ENCODE measurements at places on chromosomes 1 and 21.

DNA sequence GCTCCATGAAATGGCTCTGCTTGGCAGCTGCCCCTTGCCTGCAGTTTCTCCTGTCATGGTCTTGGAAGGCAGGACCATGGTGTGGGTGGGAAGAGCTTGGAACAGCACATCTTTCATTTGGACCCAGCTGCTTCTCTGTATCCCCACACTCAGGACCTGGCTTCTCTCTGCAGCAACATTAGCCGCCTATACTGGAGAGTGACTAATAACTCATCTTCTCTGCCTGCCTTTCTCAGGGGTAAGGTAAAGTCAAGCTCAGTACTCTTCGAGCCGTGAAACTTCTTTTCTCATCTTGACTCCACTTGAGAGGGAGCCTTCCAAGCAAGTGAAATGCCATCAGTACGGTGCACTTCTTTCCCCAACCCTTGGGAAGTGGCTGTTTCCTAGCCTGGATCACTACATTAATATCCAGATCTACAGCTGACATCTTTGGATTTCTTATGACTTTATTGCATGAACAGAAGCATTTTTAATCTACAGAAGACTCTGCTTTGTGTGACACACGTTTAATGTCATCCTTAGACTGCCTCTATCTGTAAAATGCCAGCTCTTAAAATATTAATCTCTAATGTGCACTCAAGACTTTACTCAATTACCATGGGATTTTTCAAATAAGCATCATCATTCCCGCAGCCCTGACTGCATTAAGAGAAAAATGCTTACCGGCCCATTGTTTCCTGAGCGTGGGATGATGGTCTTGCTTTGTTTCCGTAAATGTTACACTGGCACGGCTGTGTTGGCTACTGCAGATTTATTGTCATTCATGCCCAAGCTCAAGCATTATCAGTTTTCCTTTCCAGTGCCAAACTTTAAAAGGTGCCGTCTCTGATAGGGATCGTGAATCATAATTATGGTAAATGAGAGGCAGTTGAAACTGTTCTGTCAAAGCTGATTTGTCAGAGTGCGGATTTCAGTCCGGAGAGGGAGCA, 242.9 kb downstream of the HHAT start:
- DNase-seq, result no peak

DNA sequence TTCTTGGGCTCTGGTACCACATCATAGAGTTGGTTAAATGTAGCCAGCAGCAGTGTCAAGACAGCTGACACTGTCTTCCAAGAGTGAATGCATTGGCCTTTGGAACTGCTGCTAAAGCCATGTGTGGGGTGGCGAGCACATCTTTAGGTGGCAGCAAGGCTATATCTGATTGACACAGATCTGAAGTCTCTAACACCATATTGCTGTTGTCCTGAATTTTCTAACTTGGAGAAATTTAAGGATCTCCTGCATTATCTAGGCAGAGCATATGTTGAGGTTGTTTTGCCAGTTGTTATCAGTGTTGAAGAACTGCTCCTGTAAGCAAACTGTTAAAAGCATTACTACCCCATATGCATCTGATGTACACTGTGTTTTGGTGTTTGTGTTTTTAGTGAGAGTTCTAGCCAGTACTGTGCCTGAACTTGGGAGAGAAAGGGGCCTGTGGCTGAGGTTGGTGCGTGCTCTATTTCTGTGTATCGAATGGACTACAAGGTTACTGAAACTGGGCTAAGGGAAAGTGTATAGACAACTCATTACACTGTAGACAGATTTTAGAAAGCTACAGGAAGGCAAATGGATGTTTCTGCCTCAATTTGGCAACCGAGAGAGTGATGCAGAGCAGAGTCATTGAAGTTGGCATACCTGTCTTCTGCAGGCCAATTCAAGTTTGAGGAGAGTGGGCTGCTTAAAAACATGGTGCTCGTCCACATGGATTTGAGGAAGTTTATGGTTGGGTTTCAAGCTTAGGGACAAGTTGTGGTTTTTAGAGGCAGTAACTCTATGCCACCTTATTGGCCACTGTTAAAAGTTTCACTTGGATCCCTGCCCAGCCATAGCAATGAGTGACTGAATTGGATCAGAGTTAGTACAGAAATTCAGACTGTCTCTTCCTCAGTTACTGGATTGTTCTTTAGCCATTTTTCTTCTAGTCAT, 16.9 kb downstream of the DYRK3 start:
- DNase-seq, result no peak

GRCh38 chr1:176744142-176744541, 281.2 kb downstream of the PAPPA2 start:
- no peak for DNase-seq

DNA sequence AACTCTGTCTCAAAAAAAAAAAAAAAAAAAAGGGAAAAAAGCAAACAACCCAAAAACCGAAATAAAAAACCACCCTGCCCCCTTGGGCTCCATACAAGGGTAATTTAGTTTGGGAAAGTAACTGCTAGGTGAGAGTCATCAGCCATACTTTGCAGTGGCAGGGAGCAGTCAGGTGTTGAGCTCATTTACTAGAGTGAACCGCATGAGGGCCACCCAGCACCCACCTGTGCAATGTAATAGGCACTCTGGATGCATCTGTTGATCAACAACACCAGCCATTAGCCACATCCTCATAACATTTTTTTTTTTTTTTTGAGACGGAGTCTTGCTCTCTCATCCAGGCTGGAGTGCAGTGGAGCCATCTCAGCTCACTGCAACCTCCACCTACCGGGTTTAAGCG, 9.1 kb downstream of the INAVA start:
- no peak for DNase-seq

DNA sequence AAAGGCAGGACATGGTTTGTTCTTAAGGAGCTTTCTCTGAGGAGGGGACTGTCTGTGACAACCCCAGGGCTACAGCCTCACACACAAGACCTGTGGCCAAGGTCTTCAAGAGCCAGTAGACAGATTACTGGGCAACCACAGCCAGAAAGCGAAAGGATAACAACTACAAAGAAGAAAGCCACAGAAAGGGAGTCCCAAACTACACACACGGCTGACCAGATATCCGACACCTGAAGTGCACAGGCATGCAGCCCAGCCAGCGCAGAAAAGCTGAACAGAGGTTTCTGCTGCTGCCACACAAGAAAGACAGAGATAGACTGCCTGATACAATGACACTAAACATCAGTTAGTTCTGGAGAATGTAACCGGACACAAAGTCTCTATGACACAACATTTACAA, 21.4 kb upstream of the NADK start:
- no peak for DNase-seq

DNA sequence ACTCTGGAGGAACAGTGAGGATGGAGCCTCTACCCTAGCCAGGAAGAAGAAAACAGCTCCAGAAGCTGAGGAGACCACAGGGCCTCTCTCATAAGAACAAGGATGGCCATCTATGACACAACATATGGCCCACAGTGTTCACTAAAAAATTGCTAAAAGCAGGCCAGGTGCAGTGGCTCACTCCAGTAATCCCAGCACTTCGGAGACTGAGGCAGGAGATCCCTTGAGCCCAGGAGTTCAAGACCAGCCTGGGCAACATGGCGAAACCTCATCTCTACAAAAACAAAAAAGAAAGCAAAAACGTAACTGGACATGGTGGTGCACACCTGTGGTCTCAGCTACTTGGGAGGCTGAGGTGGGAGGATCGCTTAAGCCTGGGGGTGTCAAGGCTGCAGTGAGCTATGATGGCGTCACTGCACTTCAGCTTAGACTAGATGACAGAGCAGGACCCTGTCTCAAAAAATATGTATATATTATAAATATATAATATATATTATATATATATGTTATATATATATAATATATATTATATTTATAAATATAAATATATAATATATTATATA, 103.1 kb downstream of the TOMM20 start:
- no peak for DNase-seq

- DNase-seq, result no peak
Measured at GRCh38 chr1:2979191-2980072, 41.8 kb upstream of the ACTRT2 start.

- DNase-seq, result no peak
Measured at GRCh38 chr1:15028102-15028501, 125.4 kb upstream of the TMEM51 start.

GRCh38 chr1:68675336-68675735, 178.5 kb upstream of the DEPDC1 start:
- no peak for DNase-seq

GRCh38 chr1:84103197-84103992, 40.7 kb upstream of the PRKACB start:
- peak; percentile 9 for DNase-seq

DNA sequence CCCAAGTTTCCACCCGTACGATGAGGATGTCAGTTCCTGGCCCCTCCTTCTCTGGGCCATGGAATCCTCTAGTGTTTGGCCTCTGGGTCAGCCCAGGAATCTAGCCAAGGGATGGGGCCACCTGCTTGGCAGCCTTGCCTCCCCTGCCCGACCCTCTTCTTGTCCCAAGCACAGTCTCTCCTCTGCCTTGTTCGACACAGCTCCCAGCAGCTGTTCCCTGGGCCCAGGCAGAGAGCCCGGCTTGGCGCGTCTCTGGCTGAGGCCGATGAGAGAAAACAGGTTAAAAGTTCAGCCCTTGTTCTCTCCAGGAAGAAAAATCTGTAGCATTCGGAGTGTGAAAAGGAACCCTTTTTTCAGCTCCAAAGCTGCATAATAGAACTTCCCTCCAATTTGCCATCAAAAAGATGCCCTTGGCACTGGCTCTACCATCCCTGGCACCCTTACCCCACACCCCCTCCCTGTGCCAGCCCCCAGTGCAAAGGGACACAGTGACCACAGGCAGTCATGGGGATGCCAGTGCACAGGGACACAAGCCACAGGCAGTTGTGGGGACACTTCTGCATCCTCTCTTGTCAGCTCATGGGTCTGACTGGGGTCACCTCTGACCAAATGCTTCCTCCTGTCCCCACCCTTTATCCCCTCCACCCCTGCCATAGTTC, 68.4 kb downstream of the EPHB2 start:
- peak; percentile 73 for DNase-seq

GRCh38 chr1:234125283-234125682, 220.8 kb downstream of the SLC35F3 start:
- DNase-seq, result no peak

DNA sequence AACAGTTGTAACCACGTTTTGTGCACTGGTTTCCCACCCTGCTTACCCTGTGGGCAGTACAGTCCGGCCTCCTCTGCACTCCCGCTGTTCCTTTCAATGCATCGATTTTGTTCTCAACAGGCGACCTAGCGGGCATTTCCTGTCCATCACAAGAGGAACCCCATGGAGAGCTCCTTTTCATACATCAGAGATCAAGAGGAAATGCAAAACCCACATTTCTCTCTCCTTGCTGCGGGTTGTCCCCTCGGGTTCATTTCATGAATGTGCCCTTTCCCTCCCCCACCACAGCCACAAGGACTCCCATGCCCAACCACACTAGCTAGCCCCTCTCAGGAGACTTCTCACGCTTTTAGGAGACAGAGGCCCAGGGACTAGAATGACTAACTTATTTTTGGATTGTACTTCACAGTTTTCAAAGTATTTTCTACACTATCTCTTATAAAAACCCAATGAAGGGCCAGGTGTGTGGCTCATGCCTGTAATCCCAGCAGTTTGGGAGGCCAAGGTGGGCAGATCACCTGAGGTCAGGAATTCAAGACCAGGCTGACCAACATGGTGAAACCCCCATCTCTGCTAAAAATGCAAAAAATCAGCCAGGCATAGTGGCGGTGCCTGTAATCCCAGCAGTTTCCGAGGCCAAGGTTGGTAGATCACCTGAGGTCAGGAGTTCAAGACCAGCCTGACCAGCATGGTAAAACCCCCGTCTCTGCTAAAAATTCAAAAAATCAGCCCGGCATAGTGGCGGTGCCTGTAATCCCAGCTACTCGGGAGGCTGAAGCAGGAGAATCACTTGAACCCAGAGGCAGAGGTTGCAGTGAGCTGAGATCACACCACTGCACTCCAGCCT, 18.4 kb downstream of the ATP1A4 start:
- DNase-seq, result no peak

All from forelimb muscle (tissue), 1 donor.